ENCODE measurements at places on chromosomes 4 and X.

- DNase-seq, result peak; percentile 21
- no peaks in the 10 kb centered on the region for H3K27me3 ChIP-seq
- no peak overlapping the region for H3K27ac ChIP-seq
- H3K4me1 ChIP-seq, result no peaks in the 10 kb centered on the region
- H3K4me3 ChIP-seq, result no peak overlapping the region
- H3K36me3 ChIP-seq, result no peaks in the 10 kb centered on the region
These were observed 39.3 kb upstream of the LPAR4 start for GRCh38 chrX:78708262-78708661.

DNA sequence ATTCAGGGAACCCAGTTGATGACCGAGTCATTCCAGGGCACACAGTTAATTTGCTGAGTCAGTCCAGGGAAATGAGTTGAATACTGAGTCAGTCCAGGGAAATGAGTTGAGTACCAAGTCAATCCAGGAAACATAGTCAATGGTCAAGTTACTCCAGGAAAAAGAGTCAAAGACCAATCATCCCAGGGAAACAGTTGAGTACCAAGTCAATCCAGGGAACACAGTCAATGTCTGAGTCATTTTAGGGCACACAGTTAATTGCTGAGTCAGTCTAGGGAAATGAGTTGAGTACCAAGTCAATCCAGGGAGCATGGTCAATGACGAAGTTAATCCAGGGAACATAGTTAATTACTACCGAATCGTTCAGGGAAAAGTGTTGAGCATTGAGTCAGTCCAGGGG is 754.4 kb downstream of the NLGN4X start:
- H3K27me3 ChIP-seq, result no peaks in the 10 kb centered on the region
- H3K4me1 ChIP-seq, result no peaks in the 10 kb centered on the region
- no peak for DNase-seq
- no peaks in the 10 kb centered on the region for H3K36me3 ChIP-seq
- H3K27ac ChIP-seq, result no peak overlapping the region

GRCh38 chrX:41259516-41259915 is 74.4 kb upstream of the DDX3X start:
- H3K27ac ChIP-seq, result no peak overlapping the region
- DNase-seq, result no peak
- no peak overlapping the region for H3K4me3 ChIP-seq
- H3K36me3 ChIP-seq, result no peaks in the 10 kb centered on the region

DNA sequence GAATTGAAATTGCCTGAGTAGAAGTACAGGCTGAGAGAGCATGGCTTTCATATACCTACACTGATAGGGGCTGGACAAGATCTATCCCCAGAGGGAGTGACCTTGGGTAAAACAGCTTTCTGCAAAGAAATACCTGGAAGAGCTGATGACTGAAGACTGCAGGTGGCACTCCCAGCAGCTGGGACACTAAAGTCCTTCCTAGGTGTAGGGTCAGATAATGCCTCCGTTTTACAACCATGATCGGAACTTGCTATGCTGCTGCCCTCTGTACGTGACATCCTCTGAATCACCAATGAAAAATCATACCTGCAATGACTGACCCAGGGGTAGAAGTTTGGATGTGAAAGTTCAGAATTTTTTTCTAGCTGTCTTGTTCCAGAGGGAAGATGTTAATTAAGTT is 107.2 kb upstream of the WDR1 start:
- no peak for DNase-seq
- H3K4me3 ChIP-seq, result no peak overlapping the region
- no peaks in the 10 kb centered on the region for H3K36me3 ChIP-seq
- no peak overlapping the region for H3K27ac ChIP-seq
- no peaks in the 10 kb centered on the region for H3K27me3 ChIP-seq

DNA sequence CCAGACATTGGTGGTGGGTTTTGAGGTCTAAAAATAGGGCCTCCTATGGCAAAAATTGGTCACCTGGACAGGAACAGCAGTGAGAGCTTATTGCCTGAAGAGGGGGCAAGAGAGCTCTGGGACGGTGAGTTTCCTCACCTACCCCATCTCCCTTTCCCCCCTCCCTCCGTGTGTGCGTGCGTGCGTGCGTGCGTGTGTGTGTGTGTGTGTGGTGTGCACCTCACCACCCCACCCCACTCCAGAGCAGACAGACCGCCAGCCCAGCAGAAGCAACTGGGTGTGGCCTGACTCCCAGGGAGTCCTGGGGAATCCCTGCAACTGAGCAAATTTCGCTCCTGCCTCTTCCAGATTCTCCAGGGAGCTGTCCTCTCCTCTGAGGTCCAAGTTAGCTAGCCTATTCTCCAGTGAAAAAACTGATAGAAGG is 44.7 kb downstream of the PRPS1 start:
- no peak overlapping the region for H3K27ac ChIP-seq
- DNase-seq, result peak; percentile 42
- no peaks in the 10 kb centered on the region for H3K27me3 ChIP-seq
- 0 out of 2 replicates have a peak, but pooled peaks cover 6% of the 10 kb centered on the region for H3K4me1 ChIP-seq
- no peak overlapping the region for H3K4me3 ChIP-seq

- H3K4me3 ChIP-seq, result peak overlapping the region; percentile 38
- DNase-seq, result no peak
- no peaks in the 10 kb centered on the region for H3K36me3 ChIP-seq
These were observed 47.7 kb downstream of the PRPS1 start for GRCh38 chrX:107675823-107676555.
